Stimulated activated CD8-positive, alpha-beta memory T cell treated with anti-CD3 and anti-CD28 coated beads, Interleukin-12 subunit alpha, Interleukin-12 subunit beta, amount 100 ng/mL, for 4 hours (primary cell): ENCODE measurements at places on chromosomes 3 and 15.
A peak's percentile ranks its signal among the peaks of the same experiment; 100 is the strongest.

- DNase-seq = no peak
Observed at GRCh38 chr3:140315955-140316354, 361.9 kb upstream of the TRIM42 start.

GRCh38 chr3:27312044-27312668, 57.0 kb downstream of the NEK10 start:
- no peak for DNase-seq

DNA sequence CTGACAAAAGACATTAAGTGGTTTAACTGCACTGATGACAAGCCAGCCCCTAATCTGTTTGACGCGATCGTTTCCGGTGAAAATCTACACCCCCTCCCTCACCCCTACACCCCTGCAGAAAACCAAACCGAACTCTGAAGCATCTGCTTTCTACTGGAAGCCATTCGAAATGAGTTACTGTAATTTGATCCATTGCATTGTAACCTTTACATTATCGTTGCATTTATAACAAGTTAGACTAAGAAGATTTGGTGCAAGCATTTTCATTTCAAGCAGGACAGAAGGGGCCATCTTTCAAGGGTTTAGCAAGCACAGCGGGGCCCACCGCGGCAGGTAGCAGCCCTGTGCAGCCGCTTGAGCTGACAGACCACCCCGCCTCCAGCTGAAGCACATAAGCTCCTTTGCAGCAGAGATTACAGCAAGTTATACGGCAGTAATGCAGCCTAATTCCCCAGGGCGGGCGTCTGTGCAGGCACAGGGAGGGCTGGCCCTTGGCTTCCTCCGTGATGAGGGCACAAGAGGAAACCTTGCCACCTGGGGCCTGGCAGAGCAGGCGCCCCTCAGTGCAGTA, 79.3 kb downstream of the CHSY1 start:
- no peak for DNase-seq

DNA sequence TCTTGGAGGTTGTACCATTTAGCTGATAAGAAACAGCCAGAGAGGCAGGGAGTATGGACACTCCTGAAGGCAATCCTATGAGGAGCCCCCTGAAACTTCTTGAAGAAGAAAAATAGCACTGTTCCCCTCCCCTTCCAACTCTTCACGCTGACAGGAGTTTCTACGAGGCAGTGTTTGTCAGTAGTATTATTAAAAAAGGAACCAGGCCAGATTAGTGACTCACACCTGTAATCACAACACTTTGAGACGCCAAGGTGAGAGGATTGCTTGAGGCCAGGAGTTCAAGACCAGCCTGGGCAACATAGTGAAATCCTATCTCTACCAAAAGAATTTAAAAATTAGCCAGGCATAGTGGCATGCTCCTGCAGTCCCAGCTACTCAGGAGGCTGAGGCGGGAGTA, 38.7 kb downstream of the WWTR1 start:
- DNase-seq = no peak

DNA sequence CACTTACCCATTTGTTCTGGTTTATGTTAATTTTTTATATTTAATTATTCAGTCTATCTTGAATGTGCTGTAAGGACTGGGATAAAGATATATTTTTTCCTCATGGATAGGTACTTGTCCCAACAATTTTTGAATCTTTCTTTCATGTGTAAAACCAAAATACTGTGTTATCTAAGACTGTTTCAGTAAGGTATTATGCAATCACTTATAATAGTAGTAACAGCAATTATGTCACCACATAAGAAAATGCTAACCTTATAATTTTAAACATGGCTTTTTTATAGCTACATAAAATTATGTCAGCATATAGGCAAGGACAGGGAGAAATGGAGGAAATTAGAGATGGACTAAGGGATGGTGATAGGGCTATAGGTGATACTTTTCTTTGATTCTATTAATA, 2.9 kb upstream of the CTDSPL start:
- no peak for DNase-seq

GRCh38 chr3:99579246-99579645, 59.1 kb upstream of the COL8A1 start:
- DNase-seq = no peak

- DNase-seq = no peak
Observed at GRCh38 chr3:29716213-29716612, 435.3 kb downstream of the RBMS3 start.

DNA sequence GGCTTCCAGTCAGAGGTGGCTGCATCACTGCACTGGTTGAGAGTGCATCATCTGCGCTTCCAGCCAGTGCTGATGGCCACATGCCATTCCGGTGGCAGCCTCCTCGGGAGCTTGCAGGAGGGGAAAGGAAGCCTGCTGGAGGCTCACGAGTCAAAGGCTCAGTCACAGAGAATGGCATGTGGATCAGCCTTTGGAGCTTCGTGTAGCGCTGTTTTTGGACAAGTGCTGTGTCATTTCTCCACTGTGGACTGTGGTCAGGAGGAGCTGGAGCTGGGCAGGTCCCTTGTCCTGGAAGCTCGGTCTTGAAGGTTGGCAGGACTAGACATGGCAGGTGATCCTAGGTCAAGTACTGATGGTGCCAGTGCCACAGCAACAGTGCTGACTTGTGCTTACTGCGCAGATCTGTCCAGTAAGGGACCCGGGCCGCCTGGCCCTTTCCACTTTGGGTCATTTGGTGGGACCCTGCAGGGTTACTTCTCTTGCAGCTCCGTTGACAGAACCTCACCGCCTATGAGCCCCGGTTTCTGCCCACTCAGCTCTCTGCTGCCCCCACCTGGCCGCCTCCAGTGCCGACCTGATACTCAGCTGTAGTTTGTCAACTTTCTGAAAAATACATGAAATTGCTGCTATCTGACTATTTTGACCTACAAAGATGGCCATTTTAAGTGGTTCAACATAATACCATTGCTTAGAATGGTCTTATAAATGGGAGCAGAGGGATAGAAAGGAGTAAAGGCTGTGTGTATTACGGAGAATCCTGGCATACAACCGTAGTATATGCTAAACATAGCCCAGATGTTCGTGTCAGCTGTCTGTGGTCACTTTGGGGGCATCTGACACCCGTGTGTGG, 27.6 kb upstream of the TRPM1 start:
- DNase-seq = peak; percentile 51

- DNase-seq = no peak
Observed at GRCh38 chr3:42491881-42492507, 10.4 kb upstream of the VIPR1 start.

- DNase-seq = no peak
Observed at GRCh38 chr3:70806556-70806955, 494.1 kb upstream of the MDFIC2 start.

- DNase-seq = no peak
Observed at GRCh38 chr15:81740416-81740815, 305.4 kb downstream of the MEX3B start.

DNA sequence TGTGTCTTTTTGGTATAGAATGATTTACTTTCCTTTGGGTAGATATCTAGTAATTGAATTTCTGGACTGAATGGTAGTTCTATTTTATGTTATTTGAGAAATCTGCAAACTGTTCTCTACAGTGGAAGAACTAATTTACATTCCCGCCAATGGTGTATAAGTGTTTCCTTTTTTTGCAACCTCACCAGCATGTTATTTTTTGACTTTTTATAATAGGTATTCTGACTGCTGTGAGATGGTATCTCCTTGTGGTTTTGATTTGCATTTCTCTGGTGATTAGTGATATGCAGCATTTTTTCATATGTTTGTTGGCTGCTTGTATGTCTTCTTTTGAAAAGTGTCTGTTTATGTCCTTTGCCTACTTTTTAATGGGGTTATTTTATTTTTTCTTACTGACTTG, 607.2 kb downstream of the OTOL1 start:
- no peak for DNase-seq

- no peak for DNase-seq
Observed at GRCh38 chr3:7585052-7585451, 724.1 kb downstream of the GRM7 start.

- no peak for DNase-seq
Observed at GRCh38 chr3:21573291-21573690, 177.7 kb downstream of the ZNF385D start.

- no peak for DNase-seq
Observed at GRCh38 chr15:25172691-25173090, 217.9 kb downstream of the SNRPN start.

DNA sequence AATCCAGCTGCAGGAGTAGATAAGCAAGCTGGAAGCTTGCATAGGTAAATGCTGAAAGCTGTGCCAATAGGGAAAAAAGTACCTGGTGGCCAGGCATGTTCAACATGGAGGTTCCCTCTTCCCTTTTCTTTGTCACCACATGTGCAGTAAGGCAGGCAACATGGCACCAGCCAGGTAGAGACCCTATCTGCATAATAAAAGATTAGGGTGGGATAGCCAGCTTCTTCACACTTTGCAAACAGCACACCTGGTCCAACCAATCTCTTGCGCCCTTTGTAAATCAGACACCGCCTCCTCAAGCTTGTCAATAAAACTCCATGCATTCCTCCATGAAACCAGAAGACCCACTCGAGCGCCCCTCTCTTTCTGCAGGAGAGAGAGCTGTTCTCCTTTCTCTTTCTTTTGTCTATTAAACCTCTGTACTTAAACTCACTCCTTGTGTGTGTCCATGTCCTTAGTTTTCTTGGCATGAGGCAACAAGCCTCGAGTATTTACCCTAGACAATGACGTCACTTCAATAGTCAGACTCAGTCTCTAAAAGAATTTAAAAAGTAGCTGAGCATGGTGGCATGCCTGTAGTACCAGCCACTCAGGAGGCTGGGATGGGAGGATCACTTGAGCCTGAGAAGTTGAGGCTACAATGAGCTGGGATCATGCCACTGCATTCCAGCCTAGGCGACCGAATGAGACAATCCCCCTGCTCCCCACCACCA, 256.3 kb downstream of the SCAPER start:
- DNase-seq = no peak

GRCh38 chr3:188520466-188520865, 366.5 kb downstream of the LPP start:
- no peak for DNase-seq

DNA sequence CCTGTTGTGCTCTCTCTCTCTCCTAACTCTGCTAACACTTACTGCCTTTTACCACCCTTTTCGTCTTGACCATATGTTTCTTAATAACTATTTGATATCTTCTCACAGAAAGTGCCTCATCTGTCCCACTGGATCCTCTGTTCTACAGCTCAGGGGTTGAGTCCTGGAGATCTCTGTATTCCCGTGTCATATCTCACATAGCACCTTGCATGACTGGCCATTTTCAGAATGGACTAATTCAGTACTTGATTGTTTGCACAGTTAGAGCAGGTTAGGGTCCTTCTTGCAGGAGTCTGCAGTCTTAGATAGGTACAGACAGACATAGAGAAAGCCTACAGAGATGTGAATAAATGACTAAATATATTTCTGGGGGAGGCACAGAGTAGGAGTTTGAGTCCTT, 20.9 kb downstream of the HACD3 start:
- no peak for DNase-seq

- DNase-seq = no peak
Observed at GRCh38 chr3:125072749-125073389, 17.1 kb upstream of the HEG1 start.

- DNase-seq = no peak
Observed at GRCh38 chr3:155238845-155239244, 54.6 kb downstream of the STRIT1 start.

DNA sequence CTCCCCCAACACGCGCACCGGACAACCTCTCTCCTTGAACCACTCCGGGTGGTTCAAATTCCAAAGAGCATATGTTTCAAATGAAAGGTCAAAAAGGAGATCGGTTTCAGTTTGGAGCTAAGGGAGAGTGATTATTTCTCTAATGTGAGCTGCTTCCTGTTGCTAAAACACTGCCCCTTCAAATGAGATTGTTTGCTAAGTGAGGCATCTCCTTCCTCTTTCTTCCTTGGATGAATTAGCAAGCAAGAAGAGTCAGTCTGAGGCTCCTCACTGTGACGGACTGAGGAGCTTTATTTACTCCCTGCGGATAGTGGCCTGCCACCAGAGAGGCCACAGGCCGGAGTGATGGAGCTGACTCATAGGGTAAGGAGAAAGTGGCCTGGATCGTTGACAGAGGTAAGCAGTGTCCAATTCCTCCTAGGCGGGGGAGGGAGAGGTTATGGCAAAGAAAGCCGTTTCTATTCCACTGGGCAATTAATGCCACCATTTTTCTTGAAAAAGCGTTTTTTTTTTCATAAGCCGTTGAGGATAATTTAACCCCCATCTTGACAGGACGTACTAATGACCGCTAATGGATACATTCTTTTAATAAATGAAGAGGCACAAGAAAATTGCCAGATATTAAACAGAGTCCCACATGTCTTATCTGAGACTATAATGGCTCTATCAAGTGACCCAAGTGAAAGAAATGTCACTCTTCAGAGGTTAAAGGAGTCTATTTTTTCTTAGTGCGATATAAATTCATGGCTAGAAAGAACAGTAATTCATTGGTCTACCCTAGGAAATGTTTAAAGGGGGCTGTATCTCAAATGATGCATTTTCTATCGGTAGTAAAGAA, 167.0 kb upstream of the ANKRD28 start:
- no peak for DNase-seq

DNA sequence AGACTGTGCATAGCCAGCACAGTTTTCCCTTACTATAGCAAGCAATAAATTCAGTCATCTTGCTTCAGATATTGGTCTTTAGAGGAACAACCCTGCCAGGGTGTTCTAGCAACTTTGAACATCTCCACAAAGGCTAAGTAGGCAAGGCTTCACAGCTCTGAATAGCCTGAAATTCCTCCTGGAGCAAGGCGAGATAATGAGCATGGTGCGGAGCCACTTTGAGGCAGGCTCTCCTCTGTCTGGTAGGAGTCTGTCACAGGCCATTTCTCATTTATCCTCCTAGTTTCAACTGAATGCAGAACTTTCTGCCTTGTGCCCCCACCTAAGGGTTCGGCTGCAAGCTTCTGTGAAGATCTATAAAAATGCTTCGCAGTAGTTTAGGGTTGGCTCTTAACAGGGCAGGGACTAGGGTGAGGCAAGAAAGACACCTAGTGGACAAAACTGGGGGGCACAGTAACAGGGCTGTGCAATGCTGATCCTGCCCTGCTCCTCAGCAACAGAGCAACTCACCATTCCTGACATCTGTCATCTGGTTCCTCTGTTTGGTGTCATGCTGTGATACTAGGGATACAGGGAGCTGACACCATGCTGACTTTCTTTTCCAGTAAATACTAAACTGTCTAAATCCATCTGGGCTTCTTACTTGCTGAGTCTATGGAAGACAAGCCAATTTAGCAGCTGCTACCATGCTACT, 16.6 kb upstream of the EHHADH start:
- no peak for DNase-seq

DNA sequence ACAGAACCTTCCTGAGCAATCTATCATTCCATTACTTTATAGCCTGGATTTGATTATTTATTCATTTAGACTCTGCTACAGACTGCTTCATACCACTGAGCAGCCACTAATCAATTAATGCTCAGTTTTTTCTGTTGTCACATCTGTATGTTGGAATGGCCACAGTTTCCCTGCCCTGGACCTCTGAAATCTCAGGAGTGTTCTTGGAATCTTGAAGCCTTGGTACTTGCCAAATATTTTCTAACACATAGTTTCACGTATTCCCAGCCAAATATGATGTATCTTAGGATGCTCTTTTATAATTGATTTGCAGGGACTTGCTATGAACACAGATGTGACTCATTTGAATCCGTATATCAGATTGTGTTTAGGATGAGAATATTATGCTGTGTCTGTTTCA, 225.8 kb downstream of the TAFA4 start:
- no peak for DNase-seq
